ENCODE measurements at places on chromosomes 5 and 9. TPM values are rescaled to one million over a fixed set of nuclear protein-coding genes. Genes with fewer than 3 reads are reported as not detected.

Gene WDR38
- not detected for polyA plus RNA-seq

Gene DIRAS2
- not detected for polyA plus RNA-seq

Gene ABLIM3
- 0.14 TPM for polyA plus RNA-seq

Gene CARTPT
- not detected for polyA plus RNA-seq

Gene FBXO38
- polyA plus RNA-seq: 20.1 TPM

Gene SLC12A7
- polyA plus RNA-seq: 10.9 TPM

Gene ZNF454
- not detected for polyA plus RNA-seq

Gene REEP2
- polyA plus RNA-seq: not detected

Gene GABRB2
- not detected for polyA plus RNA-seq

Gene UIMC1
- 37.3 TPM for polyA plus RNA-seq

Gene TICAM2
- 4.4 TPM for polyA plus RNA-seq

Gene GPRIN1
- polyA plus RNA-seq: 0.35 TPM

Gene TMEM252
- not detected for polyA plus RNA-seq

Gene DMRT3
- polyA plus RNA-seq: not detected

Gene BRD9
- polyA plus RNA-seq: 19.3 TPM

Gene TLX3
- not detected for polyA plus RNA-seq

Gene CYLC2
- polyA plus RNA-seq: not detected

Gene TCERG1
- 41.3 TPM for polyA plus RNA-seq

Gene PCDHGA12
- 0.59 TPM for polyA plus RNA-seq

Gene DAB2
- polyA plus RNA-seq: 0.20 TPM

Gene SPATA31D3
- polyA plus RNA-seq: not detected

Gene FGF10
- polyA plus RNA-seq: not detected

Gene GLDC
- 1.0 TPM for polyA plus RNA-seq

Gene CKMT2
- polyA plus RNA-seq: not detected

Gene ARSI
- polyA plus RNA-seq: not detected

Gene STK32A
- polyA plus RNA-seq: not detected

Gene PLPP7
- 1.7 TPM for polyA plus RNA-seq

Gene SEMA6A
- 1.2 TPM for polyA plus RNA-seq

Gene ACER2
- polyA plus RNA-seq: 0.85 TPM

Gene PCDHB14
- polyA plus RNA-seq: not detected

Gene TPM2
- polyA plus RNA-seq: not detected

Gene GOLM1
- 1.5 TPM for polyA plus RNA-seq

Gene ZNF883
- 1.2 TPM for polyA plus RNA-seq

Gene TBC1D9B
- 57.2 TPM for polyA plus RNA-seq

Gene DOK3
- polyA plus RNA-seq: 154 TPM

Gene PAM
- 3.4 TPM for polyA plus RNA-seq

Gene SLC34A3
- not detected for polyA plus RNA-seq

Gene FLT4
- polyA plus RNA-seq: 0.56 TPM

Gene NIPSNAP3A
- polyA plus RNA-seq: 22.9 TPM
